ENCODE measurements at places on chromosomes 1 and 21.

DNA sequence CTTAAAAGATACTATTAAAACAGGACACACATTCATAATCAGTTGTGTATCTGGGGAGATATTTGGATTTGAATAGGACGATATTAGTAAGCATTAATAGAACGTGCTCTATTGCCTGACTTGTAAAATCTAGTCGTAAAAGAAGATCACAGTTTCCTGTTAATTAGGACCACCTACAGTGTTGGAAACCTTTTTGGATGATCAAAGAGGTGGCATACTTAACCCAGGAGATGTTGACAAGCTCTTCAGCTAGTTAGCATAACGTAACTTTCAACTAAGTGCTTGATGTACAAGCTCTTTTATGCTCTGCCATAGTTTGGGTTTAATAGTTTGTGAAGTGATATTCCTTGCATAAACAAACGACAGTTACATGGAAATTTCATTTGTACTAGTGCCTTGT lies 293.3 kb upstream of the NR5A2 start:
- DNase-seq: no peak

GRCh38 chr21:22791986-22792560 lies 1793.9 kb downstream of the NCAM2 start:
- DNase-seq: peak; percentile 14

DNA sequence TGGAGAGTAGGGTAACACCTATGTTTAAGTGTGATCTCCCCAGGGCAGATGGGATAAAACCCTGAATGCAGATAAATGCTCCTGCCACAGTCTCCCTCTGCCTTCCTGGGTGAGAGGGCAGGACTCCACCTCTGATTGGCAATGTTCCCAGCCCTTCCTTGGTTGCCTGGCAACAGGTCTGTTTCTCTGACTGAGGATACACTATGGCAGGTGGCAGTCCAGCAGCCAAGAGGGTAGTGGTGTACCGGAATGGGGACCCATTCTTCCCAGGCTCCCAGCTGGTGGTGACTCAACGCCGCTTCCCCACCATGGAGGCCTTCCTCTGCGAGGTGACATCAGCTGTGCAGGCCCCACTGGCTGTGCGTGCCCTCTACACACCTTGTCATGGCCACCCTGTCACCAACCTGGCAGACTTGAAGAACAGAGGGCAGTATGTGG lies at the start of gene DCDC2B:
DCDC2B (plus strand) TSS at position 199 of the 438 bp plus-strand sequence; CDS start at position 204, 5 bp downstream.
- DNase-seq: no peak

- no peak for DNase-seq
These were observed 9.0 kb downstream of the SLC9A1 start for GRCh38 chr1:27145934-27146354.

DNA sequence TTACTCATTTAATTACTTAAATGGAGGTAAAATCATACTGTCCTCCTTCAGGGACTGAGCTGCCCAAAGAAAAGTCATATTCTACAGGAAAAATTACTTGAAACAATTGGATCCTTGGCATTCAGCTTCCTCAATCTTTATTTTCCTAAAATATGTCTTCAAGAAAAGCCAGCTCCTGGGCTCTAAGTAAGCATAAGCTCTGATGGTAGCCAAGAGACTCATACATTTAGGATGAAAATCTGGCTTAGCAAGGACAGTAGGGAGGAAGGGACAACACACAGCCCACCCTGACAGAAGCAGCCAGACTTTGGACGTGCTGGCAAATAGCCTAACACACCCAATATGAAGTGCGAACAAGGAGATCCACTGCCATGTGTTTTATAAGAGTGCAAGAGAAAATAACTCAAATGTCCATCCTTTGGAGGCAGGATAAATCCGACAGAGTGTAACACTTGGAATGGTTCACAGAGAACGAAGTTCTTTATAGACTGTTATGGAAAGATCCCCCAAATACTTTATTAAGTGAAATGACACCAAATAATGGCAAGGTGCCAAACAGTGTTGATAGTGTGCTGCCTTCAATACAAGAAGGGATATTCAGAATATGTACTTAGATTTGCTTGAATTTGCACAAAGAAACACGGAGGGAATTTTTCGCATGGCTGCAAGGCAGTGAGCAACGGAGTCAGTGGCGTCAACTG lies 14.1 kb downstream of the CAPN8 start:
- DNase-seq: no peak

- DNase-seq: no peak
These were observed 14.1 kb downstream of the TNFRSF1B start for GRCh38 chr1:12180903-12181302.

DNA sequence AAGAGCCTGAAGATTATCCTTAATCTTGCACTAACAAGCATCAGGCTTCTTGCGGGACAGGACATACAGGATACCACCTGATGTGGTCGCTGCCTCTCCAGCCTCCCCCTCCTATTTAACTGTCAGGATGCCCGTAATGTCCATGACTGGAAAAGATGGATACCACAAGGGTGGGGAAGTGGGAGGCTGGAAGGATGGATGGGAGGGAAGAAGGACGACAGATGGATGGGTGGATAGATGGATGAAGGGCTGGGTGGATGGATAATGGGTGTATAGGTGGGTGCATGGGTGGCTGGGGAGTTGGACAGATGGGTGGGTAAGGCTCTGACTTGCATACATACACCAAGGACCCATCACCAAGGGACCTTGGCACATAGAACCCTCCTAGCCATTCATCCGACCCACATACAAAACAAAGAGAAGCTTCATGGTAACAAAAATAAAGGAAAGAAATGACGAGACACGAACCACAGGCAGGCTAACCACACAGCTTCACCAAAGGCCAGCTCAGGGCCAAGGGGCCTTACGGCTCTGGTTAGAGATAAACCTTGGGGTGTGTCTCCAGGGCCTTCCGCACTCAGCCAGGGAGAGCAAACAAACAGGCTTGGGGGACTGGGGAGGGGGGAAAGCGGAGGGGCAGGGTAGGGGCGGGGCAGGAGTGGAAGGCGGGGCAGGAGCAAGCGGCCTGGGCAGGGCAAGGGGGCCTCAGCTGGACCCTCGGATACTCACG lies 50.5 kb downstream of the HSPG2 start:
- DNase-seq: no peak

- no peak for DNase-seq
These were observed 16.7 kb downstream of the STYXL2 start for GRCh38 chr1:167110586-167110985.

DNA sequence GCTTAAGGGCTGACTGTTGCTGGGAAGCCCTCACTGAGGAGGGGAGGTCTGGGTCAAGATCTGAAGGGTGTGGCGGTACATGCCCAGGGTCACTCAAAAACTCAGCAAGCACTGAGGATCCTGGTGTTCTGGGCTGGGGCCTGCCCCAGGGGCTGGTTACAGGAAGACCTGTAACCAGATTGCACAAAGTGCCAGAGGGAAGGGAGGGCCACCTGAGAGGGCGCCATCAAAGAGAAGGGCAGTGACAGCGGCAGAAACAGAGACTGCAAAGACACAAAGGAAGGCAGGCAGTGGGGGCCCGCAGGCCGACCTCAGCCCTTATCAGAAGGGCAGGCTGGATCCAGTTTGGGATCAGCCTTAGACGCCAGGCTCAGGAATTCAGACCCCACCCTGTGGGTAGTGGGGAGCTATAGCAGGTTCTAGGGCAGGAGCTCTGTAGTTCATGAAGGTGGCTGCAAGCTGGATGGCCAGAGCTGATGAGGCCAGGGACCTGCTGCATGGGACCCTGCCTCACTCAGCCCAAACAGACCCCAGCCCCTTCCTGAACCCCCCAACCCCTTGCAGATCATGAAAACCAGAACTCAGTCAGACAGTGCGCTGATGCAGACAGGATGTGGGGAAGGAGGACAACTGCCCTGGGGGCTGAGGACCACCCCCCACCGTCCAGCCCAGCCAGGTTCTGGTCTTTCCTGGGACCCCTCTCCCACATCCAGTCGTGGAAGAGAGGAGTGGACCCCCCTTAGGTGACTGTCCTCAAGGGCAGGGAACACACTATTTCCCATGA lies 3.9 kb downstream of the SH2D5 start:
- no peak for DNase-seq

DNA sequence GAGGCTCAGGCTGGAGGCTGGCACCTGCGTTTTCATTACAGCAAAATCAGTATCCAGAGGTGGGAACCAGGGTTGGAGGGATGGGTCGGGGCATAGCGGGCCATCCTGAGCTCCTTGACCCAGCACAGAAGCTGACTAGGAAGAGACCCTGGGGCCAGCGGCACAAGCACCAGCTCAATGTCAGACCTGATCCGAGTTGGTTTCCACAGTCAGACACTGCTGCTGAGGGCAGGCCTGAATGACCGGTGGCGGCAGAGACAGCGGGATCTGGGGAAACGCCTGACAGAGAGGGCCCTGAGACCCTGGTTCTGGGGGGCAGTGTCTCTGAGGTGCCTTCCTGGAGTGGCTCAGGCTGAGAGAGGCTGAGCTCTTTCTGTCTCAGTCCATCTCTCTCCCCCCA lies 162.0 kb upstream of the C1orf174 start:
- DNase-seq: no peak

- DNase-seq: no peak
These were observed 2.2 kb downstream of the SPATC1L start for GRCh38 chr21:46181953-46182547.

All from right renal cortex interstitium (tissue), 3 donors.